Aorta (tissue), 5 donors: ENCODE measurements at places on chromosomes 7 and 10. TPM values are rescaled to one million over a fixed set of nuclear protein-coding genes. Genes with fewer than 3 reads are reported as not detected.

DNA sequence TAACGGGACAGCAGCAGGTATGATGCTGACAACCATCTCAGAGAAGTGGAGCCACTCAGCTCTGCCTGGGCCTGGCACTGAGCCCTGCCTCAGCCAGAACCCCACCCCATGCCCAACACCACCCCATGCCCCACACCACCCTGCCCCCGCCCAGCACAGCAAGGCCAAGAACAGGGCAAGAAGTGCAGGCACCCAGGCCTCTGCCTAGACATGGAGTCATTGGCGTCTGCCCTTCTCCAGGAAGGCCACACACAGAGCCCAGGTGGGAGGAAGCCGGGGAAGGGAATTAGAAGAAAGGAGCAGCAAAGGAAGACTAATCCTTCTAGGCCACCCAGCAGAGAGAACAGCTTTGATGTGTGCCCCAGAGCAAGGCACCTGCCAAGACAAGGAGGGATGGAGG is 18.9 kb downstream of the CAMK2G start:
- H3K27ac ChIP-seq = peak overlapping the region; percentile 65
- H3K36me3 ChIP-seq = no peaks in the 10 kb centered on the region
- H3K4me3 ChIP-seq = no peak overlapping the region
- H3K4me1 ChIP-seq = no peaks in the 10 kb centered on the region
- no peak for DNase-seq

PTN gene
- total RNA-seq = 6.4 TPM

FEZF1 gene
- total RNA-seq = not detected

C1QL3 gene
- not detected for total RNA-seq

ZNF212 gene
- total RNA-seq = 11.7 TPM

GRCh38 chr10:59133841-59134593 is 42.4 kb upstream of the PHYHIPL start:
- no peak overlapping the region for H3K4me3 ChIP-seq
- no peaks in the 10 kb centered on the region for H3K4me1 ChIP-seq
- H3K36me3 ChIP-seq = no peaks in the 10 kb centered on the region
- DNase-seq = no peak
- H3K27me3 ChIP-seq = no peaks in the 10 kb centered on the region
